ENCODE measurements at places on chromosomes 1 and 21. TPM values are rescaled to one million over a fixed set of nuclear protein-coding genes. Genes with fewer than 3 reads are reported as not detected.

EYA3 gene
- total RNA-seq = 22.2 TPM

CNN3 gene
- 144 TPM for total RNA-seq

SELL gene
- total RNA-seq = 0.31 TPM

SLC19A1 gene
- 27.2 TPM for total RNA-seq

TDRD5 gene
- 1.9 TPM for total RNA-seq

C4BPB gene
- total RNA-seq = not detected

CBR3 gene
- 2.8 TPM for total RNA-seq

ASPM gene
- total RNA-seq = 16.6 TPM

KCNJ9 gene
- 14.7 TPM for total RNA-seq

MRAP gene
- total RNA-seq = not detected

TSPAN1 gene
- total RNA-seq = not detected

PLA2G2C gene
- not detected for total RNA-seq

DONSON gene
- total RNA-seq = 48.8 TPM

TBX15 gene
- total RNA-seq = 0.31 TPM

RGS1 gene
- 9.1 TPM for total RNA-seq

CD5L gene
- not detected for total RNA-seq

OR2L13 gene
- 1.9 TPM for total RNA-seq

FAM43B gene
- 0.63 TPM for total RNA-seq

OR2W3 gene
- 6.3 TPM for total RNA-seq

TINAGL1 gene
- 1.6 TPM for total RNA-seq

NR5A2 gene
- not detected for total RNA-seq

DIO1 gene
- not detected for total RNA-seq

All from parietal lobe (tissue), 2 donors.